ENCODE measurements at places on chromosomes 7 and 10.

DNA sequence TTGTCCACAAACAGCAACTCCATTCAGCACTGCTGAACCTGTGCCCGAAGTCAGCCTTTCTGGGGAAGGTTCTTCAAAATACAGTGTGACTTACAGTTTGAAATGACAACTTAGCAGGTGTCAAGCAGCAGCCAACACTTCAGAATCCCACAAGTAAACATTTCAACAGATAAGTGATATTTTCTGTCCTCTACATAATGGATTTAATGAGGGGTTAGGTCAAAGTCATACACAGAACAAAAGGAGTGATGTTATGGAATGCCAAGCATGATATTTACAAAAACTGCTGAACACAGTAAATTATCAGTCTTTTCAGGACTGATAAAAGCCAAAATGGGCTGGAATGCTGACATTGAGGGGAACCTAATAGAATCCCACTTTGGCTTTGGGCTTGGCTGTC, 77.6 kb upstream of the JAZF1 start:
- DNase-seq, result no peak

GRCh38 chr7:112012242-112012641, 194.0 kb downstream of the DOCK4 start:
- DNase-seq, result no peak

DNA sequence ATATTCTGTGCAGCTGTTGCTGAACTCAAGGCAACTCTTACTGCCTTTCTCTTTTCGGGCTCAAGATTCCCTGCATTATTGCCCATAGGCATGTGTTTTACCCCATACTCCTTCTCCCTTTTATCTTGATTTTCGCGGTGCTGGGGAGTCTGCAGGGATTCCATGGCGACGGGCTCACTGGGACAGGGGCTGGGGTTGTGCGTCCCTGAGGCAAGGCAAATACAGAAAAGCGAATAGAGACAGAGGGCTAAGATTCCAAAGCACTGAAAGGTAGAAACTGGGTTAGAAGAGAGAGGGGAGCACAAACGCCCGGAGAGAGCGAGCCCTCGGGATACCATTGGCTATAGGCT, 519 bp upstream of the RPP38 start:
- DNase-seq, result no peak

DNA sequence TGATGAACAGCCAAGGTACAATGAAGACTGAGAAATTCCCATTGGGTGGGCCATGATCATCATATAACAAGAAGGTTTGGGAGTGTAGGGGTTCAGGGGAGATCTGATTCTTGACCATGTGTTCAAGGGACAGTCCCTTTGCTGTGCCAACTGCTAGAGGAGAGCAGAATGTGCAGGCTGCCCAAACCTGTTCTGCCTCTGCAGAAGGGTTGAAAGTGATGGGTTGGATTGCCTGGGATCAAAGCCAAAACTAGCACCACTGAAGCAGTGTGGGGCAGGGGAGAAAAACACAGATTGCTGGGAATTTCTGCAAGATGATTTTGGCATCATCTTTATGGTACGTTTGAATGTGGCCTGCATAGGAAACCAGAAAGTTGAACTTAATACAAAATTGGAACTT, 303.9 kb downstream of the OTUD1 start:
- no peak for DNase-seq

DNA sequence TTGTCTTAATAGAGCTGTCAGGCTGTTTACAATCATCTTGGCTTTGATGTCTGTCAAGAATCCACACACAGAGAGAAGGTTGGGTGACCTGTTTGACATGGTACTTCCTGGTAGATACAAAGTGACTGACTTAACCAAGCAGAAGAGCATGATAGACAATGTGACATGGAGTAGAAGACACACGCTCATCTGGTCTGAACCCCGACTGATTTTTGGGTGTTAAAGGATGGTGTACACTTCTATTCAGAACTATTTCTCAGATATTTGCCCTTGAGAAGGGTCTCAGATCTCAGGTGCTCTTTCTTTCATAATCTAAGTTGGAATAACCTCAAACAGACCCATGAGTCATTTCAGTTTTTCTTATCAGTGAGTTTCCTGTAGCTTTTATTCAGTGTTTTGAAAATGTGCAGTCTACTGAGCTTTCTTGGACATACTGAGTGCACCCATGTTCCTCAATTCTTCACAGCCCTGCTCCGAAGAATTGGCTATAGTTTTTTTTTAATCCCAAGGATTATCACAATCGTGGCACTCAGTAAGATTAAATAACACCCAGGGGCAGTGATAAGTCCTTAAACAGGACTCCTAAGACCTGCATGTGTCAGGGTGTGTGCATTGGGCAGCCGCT, 46.4 kb upstream of the NXPH1 start:
- no peak for DNase-seq

DNA sequence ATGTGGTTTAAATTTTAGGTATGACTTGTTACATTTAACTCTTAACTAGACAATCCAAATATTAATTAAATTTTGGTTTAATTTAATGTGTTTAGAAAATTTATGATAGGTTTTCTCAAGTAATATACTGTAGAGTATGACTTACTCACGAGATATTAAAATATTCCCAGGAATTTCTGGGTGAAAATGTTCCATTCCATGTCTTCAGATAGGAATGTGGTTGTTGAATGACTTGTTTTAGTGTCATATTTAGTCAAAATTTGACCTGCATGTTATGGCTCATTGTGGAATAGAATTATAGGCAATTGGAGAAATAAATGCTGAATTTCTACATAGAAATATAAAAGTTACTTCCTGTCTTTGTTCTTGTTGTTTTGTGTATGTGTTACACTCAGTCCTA, 46.7 kb downstream of the SHOC2 start:
- no peak for DNase-seq

GRCh38 chr10:1119027-1119426, 62.8 kb downstream of the WDR37 start:
- DNase-seq, result no peak

DNA sequence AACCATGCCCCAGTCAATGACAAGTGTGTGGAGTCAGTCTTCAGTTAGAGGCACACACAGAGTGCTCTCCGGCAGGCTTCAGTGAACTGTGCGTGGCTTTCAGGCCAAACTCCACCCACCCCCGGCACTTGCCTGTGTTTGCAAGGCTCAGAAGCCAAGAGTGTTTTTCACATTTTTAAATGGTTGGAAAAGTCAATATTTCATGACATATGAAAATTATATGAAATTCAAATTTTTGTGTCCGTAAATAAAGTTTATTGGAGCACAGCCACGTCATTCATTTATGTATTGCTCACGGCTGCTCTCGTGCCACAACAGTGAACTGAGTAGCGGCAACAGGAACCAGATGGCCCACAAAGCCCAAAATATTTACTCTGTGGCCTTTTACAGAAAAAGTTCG, 104.7 kb downstream of the SFMBT2 start:
- no peak for DNase-seq

DNA sequence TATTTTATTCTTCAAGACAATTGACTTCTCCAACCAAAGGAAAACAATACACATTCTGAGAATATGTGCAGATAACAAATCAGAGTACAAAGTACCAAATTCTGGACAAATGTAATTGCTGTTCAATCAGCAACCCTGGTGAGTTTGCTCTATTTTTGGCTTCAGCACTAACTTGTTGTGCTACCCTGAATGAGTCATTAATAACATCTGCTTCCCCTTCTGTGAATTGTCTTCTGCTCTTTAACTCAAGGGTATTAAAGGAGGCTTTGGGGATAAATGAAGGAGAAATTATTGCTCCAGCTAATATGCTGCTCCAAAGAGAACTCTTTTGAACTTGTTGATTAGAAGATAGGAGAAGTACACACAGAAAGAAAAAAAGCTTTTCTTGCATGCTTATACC, 459.3 kb downstream of the HTR7 start:
- no peak for DNase-seq

DNA sequence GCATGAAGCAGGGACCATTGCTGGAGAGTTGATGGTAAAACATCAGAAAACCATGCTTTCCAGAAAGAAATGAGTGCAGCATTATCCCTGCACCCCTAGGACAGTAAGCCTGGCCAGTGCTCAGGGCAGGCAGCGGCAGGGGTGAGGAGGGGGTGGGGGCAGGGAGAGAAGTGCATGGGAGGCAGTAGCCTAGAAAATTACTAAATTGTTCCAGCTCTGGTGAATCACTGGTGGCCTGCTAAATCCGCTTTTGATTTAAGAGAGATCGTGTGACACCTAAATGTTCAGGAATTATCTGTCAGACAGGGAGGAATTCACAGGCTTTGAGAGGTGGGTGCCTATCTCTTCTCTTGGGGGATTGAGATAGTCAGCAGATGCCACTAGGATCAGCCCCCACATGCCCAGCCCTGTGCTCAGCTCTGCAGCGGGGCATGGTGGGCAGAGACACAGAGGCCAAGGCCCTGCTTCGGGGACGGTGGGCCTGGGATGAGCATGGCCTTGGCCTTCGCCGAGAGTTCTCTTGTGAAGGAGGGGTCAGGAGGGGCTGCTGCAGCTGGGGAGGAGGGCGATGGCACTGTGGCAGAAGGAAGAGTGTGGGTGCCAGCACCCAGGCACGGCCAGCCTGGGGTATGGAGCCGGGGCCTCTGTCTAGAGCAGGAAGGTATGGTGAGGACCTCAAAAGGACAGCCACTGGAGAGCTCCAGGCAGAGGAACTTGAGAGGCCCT, 5.0 kb upstream of the AQP1 start:
- no peak for DNase-seq

DNA sequence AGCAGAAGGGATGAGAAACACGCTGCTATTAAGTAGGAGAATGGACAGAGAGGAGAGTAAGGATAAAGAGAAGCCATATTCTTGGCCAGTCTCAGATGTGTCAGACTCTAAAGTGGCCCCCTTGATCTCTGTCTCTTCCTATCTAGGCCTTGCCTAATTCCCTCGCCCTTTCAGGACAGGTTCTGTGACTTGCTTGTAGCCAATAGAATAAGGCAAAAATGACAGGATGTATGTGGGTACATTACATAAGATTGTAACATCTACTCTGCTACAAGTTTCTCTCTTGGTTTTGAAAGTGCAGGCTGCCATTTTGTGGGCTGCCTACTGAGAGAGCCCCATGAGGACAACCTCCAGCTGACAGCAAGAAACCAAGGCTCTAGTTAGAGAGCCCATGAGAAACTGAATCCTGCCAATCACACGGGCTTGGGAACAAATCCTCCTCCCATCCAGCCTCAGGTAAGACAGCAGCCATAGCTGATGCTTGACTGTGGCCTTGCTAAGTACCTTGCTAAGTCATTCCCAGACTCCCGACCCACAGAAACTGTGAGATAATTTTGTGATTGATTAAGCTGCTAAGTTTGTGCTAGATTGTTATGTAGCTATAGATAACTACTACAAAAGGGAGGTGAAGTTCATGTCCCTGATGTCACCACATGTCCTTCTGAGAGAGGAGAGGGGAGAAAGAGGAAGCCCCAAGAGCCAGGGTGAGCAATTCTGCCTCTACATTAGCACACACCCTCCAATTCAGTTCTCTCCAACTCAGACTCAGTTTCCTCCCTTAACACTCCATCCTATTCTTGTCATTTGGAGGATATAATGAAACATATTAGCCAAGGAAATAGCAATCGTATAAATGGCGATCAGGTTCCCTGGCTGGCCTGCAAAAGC, 185.5 kb downstream of the SGMS1 start:
- DNase-seq, result no peak

- no peak for DNase-seq
Measured at GRCh38 chr10:29529146-29529545, 105.6 kb downstream of the SVIL start.

DNA sequence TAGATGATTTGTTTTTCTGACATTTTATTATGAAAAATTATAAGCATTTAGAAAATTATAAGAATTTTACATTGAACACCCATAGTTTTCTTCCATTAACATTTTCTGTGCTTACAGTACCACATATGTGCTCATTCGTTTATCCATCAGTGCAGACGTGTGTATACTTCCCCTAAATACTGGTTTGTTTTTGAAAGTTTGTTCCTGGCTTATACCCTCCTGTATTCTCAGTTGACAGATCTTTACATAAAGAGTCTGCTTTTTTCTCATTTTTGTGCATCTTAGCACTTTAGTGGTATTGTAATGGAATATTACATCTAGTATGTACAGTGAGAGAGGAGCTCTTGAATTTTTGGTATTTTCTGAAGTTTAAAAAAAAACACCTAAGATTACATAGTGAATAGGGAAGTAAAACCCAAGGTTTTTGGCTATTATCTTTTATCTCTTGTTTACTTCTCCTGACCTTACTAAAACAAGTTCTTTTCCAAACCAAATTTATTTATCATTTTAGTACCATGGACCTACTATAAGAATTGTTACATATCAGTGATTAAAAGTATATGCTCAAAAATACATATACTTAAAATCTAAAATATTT, 8.1 kb downstream of the DLD start:
- DNase-seq, result no peak

DNA sequence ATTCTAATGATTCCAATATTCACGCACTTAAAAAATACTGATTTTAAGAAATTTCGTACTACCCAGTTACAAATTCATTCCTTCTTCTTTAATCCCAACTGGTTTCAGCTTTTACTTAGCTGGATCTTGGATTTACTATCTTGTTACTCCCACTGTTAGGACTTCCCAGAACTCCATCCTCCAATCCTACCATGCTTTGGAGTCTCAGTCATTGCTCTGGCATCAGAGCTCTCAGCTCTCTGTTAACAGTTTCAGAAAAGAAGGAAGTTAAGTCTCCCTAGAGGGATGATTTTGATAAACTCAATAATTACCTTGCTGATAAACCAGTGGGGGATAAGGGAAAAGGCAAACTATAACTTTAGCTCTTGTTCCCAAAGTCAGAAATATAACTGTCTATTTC, 9.5 kb downstream of the PPA1 start:
- no peak for DNase-seq

DNA sequence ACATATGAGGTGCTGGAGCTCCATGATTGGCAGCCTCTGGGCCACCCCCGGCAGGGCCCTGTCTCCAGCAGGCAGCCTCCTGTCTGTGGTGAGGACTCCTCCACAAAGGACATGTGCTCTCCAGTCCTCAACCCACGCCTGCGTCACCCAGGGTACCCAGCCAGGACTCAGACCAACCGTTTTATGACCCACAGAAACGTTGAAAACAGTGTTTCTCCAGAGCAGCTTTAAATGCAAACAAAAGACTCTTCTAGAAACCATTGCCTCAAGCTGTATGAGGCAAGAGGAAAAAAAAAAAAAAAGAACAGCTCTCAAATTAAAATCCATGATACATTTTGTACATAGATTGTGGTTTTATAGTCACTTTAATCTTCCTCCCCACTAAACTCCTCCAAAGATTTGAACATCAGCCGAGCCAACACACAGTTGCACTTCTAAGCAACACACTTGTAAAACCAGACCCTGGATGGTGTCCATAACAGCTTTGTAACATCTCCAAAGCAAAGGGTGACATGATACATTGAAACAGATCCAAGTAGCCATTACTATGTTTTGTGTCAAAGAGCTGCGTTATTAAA, 175.0 kb upstream of the LYZL2 start:
- no peak for DNase-seq

GRCh38 chr10:22340329-22341189, 4.7 kb upstream of the SPAG6 start:
- peak; percentile 62 for DNase-seq
